ENCODE measurements at places on chromosomes 1 and 21.
A peak's percentile ranks its signal among the peaks of the same experiment; 100 is the strongest.

GRCh38 chr1:46301808-46302640 is 1.4 kb downstream of the LRRC41 start:
- peak; percentile 52 for DNase-seq

GRCh38 chr21:43775795-43776430 is at the start of gene CSTB:
Gene CSTB (minus strand): TSS chr21:43776308. CDS start chr21:43776269, 39 bp downstream.
- DNase-seq, result peak; percentile 84

GRCh38 chr1:201184307-201185122 is 6.1 kb upstream of the IGFN1 start:
- no peak for DNase-seq

DNA sequence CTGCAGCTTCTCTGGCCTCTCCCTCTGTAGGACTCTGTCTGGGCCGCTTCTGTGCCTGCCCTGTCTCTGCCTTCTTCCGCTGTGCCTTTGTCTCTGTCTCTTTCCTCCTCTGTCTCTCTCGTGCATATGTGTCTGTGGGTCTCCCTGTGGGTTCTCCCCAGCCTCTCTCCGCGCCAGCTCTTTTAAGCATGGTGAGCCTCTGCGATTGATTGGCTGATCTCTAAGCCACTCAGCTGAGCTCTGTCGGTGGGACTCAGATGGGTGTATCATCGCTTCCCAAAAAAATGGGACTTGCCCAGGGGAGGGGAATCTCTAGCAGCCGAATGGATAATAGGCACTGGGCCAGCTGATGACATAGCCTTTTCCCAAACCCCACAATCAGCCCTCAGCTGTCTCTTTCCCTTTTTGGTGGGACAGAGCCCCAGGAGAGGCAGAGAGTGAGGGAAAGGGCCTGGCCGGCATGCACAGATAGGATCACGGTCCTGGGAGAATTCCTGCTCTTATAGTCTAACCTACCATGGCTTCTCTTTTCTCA is at the start of gene ADAMTS4:
TSS of gene ADAMTS4 (minus strand) at position 158 of the 535 bp plus-strand sequence. CDS start 427 bp downstream, outside the sequence.
- DNase-seq, result no peak

DNA sequence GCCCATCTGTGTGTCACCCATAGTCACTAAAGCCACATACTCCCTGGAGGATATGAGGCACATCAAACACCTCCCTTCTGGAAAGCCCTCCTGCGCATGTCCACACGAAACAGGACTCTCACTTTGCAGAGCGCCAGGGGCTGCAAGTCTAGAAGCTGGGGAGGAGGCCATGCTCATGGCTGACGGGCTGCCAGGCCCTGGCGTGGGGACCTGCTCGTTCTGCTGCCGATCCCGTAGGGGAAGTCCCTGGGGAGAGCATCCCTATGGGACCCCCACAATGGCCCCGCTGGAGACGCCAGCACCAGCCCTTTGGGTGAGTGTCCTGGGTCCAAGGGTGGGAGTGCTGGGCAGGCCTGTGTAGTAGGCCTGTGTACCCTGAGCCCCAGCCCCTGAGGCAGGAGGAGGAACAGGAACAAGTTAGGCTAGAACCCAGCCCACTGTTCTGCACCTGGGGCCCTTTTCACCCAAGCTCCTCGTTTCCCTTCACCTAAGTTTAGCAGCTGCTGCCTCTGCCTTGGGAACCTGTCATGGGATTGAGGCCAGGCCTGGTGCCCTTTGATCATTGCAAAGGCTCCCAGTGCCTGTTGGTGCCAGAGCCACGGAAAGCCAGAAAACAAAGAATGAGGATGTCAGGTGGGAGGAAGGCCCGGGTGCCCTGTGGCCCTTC is 9.9 kb downstream of the FAM3B start:
- DNase-seq, result no peak

DNA sequence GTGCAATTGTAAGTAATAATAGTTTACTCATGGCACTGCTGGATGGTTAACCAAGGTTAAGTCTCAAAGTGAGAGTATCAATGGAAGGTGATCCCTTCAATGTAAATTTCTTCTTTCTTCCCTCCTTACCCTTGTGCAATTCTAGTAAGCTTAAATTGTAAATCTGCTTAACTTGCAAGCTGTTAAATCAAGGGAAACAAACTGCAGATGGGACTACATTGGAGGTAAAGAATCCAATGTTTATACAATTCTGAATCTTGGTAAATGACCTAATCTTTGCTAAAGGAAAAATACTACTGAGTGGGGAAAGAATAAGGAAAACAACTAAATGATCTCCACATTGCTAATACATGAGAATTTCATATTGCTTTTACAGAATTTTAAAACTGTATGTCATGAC is 6.7 kb upstream of the CD55 start:
- no peak for DNase-seq
